ENCODE measurements at places on chromosomes 2 and 18.
A peak's percentile ranks its signal among the peaks of the same experiment; 100 is the strongest.

GRCh38 chr18:44156126-44156525 lies 524.6 kb upstream of the SETBP1 start:
- no peak for DNase-seq

DNA sequence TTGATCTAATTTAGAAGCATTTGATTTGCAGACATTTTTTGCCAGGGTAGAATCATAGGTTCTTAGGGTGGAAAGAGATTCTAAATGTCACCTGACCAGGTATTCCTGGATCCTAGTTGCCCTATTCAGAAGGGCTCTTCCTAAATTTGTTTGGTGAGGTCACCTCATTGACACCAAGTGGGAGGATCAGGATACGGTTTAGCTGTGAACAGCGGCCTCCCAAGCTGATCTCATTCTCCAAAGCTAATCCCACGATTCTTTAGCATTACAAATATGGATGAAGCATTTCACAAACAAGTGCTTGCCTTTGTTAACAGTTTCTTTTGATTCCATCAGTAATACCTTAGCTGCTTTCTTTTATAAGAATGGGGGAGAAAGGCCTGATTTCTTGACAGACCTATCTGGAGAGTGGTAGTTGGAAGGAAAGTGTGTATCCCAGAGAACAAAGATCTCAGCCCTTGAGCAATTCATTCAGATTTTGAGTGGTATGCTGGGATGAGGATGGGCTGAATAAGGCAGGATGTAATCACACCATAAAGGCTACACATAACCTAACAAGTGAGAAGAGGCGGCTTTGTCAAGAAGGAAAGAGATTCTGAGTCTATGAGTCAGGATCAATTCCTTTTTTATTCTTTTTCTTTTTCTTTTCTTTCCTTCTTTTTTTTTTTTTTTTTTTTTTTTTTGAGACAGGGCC lies 16.6 kb downstream of the KCTD1 start:
- no peak for DNase-seq

- DNase-seq: no peak
Measured at GRCh38 chr2:31728406-31729064, 147.8 kb upstream of the SRD5A2 start.

GRCh38 chr2:33380719-33381118 lies 95.7 kb upstream of the RASGRP3 start:
- DNase-seq: no peak

DNA sequence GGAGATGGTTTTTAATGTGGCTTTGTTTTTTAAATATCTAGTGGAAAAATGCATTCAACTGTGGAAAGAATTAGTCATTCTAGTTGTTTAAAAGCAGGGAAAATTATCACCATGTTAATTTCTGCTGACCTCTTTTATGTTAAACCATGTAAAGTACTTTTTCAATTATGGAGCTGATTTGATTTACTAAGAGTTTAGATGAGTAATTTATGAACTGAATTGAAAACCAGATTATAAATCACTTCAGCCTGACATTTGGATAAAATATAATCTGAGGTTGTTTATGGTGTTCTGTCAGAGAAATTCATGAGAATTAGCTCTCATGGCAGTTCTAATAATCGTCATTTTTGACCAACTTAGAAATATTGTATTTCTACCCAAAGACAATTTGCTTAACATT lies 11.6 kb downstream of the ITGA4 start:
- no peak for DNase-seq

- DNase-seq: peak; percentile 1
Measured at GRCh38 chr2:153584244-153584643, 105.7 kb upstream of the RPRM start.

- DNase-seq: peak; percentile 51
Measured at GRCh38 chr2:240595381-240596079, 9.0 kb downstream of the CAPN10 start.

- no peak for DNase-seq
Measured at GRCh38 chr2:11907190-11907589, 160.8 kb downstream of the LPIN1 start.

- no peak for DNase-seq
Measured at GRCh38 chr2:239393388-239393940, 7.4 kb downstream of the HDAC4 start.

DNA sequence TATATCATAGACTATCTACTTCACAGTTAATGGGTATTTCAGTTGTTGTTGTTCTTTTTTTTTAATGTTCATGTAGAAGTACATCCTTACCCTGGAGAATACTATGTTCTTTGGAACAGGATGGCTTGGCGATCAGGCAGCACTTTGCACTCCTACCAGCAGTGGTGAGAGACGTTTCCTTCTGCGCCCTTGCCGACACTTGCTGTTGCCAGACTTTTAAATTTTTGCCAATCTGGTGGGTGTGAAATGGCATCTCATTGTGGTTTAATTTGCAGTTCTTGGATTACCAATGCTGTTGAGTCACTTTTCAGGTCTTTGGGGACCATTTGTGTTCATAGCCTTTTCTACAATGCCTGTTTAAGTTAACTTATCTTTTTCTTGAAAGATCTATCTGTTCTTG lies 197.3 kb downstream of the SH3RF3 start:
- no peak for DNase-seq

GRCh38 chr2:4381049-4381448 lies 677.7 kb downstream of the DCDC2C start:
- DNase-seq: no peak

GRCh38 chr2:226059961-226060627 lies 660.6 kb downstream of the NYAP2 start:
- DNase-seq: no peak

DNA sequence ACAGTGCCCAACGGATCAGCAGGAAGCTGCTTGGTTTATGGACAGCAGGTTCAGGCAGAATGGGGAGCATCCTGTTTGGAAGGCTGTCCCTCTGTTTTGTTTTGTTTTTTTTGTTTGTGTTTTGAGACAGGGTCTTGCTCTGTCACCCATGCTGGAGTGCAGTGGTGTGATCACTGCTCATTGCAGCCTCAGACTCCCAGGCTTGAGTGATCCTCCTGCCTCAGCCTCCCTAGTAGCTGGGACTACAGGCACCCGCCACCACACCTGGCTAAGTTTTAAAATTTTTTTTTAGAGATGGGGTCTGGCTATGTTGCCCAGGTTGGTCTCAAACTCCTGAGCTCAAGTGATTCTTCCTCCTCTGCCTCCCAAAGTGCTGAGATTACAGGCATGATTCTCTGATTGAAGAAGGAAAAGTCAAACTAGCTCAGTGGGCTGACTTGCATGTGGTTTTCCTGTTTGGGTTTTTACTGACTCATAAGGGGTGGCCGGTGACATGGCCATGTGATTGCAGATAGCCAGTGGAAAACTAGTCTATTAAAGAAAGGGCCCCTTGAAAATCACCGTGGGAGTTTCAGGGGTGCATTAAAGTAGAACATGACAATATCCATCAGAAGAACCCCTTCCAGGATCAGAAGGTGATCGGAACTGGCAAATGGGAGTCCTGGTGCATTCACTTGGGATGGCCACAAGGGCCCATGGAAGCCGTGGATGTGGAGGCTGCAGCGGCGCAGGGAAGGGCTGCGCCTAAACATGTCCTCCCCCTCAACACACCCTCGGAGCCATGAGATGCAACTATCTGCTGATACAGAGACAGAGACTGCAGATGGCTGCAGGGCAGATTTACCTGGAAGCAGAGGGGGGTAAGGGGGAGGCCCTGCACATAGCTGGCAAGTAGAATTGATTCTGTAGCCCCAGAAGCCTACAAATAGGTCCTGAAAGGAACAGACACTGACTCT lies 26.5 kb downstream of the AQP12B start:
- DNase-seq: peak; percentile 36

DNA sequence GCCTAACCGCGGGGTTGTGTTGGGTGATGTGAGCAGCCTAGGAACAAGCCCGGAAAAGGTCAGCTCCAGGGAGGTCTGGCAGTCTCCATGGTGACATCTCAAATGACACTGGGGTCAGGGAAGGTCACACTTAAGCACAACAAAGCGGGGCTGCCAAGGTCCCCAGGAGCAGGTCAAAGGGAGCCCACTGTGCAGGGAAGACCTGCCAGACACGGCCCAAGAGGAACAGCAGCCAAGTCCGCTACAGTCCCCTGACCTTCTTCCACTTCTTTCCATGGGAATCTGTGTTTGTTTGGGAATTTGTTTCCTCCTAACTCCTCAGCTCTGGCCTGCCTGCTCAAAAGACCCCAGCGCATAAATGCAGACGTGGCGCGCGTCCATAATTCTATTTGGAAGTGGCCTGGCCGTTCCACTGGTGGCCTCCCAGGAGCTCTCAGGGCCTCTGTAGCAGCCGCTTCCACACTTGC lies 232.1 kb upstream of the COPS8 start:
- DNase-seq: no peak

DNA sequence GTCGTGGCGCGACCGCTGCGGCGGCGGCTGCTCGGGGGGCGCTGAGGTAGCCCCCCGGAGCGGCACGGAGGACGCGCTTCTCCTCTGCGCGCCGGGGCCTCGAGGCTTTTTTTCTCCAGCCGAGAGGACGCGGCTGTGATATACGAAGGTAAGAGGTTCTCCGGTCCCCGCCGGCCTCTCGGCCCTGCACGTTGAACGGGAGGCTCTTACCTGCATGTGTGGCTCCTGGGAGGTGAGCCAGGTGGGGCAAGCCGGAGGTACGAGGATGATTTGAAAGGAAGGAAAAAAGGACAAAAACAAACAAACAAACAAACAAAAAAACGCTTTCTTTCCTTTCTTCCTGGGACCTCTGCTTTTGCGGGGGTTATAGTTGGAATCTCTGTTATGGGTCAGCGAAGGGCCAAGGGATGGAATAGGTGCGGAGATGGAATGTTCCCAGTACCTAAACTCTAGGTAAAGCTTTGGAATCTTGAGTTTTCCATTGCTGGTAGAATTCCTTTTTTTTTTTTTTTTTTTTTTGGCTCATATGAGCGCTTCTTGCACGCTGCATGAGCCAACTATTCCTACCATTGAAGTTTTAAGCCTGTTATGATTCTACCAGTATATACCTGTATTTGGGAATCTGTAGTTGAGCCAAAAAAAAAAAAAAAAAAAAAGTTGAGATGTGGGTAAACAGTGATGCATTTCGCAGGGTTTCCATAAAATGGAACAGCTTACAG lies 674 bp downstream of the PTPN4 start:
- peak; percentile 72 for DNase-seq

- DNase-seq: no peak
Measured at GRCh38 chr18:78090584-78090983, 840.9 kb downstream of the GALR1 start.

- DNase-seq: no peak
Measured at GRCh38 chr2:16750175-16750924, 84.7 kb upstream of the CYRIA start.

- DNase-seq: no peak
Measured at GRCh38 chr2:70388128-70388527, 86.3 kb upstream of the FAM136A start.

- DNase-seq: no peak
Measured at GRCh38 chr2:133484106-133484505, 84.2 kb downstream of the NCKAP5 start.

DNA sequence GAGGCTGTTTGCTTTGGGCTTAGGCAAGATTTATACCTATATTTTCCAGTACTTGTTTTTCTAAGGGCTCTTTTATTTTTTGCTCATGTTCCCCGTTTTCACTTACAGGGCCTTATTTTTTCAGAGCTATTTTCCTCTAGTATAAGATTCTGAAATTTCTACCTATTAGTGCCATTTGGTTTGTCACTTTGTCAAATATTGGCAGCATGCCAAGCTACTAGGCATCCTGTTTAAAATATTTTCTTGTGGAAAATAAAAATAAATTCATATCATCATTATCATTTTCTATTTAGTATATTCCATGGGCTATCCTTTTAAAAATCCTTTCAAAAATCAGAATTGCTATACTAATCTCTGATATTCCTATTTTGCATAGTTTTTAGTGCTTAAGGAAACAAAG lies 64.8 kb upstream of the CHST9 start:
- no peak for DNase-seq

- DNase-seq: no peak
Measured at GRCh38 chr2:14927021-14927564, 294.6 kb downstream of the LRATD1 start.

- peak; percentile 33 for DNase-seq
Measured at GRCh38 chr2:11598228-11598731, 64.4 kb downstream of the GREB1 start.

DNA sequence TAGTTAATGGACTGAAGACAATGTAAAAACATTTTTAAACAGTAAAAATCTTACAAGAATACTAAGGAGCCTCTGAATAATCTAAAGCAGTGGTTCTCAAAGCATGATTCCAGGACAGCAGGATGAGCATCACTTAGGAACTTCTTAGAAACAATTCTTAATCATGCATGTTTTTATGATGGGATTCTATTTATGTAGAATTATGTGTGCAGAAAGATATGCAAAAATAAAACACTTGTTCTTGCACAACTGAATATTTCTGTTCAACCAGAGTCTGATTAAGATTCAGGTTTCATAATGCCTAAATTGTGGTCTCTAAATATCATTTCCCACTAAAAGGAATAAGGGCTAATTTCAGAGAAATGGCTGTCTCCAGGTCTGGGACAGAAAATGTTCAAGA lies 69.2 kb upstream of the MTIF2 start:
- no peak for DNase-seq
